ENCODE measurements at places on chromosomes 7 and 10.

GRCh38 chr7:13879143-13879542 lies 110.3 kb downstream of the ETV1 start:
- no peak for DNase-seq

DNA sequence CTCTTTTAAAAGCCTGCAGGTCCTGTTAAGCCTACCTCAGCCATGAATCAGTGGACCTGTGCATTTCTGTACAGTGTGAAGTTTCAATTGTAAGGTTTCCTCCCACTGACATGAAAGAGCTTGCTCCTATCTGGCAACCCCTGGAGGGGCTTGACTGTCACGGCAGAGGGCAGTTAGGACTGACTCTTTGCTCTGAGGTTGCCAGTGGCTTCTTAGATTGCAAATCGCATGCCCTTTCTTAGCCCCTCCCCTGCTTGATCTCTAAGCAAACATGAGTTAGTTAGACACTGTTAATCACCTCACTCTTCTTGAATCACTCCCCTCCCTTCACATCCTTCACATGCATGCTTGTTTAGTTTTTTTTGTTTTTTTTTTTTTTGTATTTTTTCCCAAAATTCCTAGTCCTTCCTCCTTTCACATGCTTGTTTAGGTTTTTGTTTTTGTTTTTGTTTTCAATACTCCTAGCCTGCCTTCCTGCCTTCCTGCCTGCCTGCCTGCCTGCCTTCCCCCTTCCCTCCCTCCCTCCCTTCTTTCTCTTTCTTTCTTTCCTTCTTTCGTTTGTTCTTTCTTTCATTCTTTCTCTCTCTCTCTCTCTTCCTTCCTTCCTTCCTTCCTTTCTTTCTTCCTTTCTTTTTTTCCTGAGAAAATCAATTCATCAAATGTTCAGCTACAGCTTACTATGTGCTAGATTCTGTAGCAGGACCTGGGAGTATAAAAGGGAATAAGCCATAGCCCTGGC lies 6.0 kb upstream of the HIPK2 start:
- DNase-seq: no peak

DNA sequence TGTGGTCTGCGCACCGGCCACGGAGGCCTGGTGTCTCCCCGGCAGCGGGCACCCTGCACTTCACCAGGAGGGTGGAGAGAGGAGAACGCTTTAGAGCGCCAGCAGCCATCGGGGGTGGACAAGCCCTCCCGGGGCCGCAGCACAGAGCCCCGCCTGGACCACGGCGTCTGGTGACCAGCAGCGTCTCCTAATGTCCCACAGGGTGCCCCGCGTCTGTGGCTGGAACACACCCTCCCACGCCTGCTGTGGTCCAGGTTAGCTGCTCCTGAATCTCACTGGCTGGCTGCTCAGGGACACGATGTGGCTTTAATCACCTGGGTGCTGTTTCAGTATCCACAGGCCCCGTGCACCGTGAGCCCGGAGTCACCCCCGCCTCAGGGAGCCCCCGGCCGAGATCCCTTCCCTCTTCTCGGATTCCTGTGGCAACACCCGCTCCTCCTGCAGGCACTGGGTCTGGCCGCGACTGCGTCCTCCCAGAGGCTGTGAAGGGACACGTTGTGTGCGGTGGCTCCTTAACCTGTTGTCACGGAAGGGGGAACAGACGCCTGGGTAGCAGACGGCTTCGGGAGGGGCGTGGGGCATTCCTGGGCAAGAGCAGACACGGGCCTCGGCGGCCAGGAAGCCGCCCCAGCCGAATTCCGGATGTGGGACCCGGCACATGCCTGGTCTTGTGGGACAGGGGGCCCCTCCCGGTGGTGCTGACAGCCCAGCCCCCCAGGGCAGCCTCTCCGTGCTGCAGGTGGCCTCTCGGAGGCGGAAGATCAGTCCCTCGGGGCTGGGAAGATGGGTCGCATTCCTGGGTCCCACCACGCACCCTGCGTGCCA lies 78.9 kb downstream of the FOXL3 start:
- no peak for DNase-seq

DNA sequence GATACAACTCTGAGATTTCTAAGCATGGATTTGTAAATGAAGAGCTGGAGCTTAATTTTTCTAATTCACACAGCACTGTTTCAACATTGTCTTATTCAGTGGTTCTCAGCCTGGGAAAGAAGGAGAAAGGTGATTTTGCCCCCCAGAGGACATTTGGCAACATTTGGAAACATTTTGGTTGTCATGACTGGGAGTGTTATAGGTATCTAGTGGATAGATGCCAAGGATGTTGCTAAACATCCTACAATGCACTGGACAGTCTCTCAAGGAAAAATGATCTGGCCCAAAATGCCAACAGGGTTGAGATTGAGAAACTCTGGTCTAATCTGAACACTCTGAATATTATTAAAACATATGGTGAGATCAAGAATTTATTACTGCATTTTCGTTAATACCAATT lies 3.8 kb upstream of the CAV2 start:
- DNase-seq: no peak

DNA sequence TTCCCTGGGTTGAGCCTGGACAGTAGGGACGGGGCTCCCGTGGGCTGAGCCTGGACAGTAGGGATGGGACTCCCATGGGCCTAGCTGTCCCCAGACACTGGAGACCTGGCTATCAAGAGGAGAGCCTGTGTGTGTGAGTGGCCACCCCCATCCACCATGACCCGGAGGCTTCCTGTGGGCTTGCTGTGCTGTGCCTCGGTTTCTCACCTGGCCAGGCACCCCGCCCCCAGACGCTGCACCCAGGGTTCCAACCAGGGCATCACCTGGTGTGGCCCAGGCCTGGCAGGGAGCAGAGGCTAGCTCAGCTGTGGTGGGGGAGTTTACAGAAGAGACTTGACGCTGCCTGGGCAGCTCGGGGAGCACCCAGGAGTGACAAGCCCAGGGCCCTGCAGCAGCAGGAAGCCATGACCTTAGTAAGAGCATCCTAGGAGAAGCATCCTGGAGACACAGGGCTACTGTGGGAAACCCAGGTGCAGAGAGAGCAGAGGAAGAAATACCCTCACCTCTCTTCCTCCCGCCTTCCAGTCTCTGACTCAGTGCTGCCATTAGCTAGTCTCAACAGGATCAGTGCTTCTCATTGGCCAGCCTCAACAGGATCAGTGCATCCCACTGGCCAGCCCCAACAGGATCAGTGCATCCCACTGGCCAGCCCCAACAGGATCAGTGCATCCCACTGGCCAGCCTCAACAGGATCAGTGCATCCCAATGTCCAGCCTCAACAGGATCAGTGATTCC lies 61.0 kb downstream of the PDGFA start:
- DNase-seq: no peak

GRCh38 chr7:32569388-32570289 lies 74.3 kb downstream of the AVL9 start:
- no peak for DNase-seq

- no peak for DNase-seq
Observed at GRCh38 chr10:4545062-4545461, 280.9 kb upstream of the AKR1E2 start.

Data from CD4-positive, alpha-beta T cell treated with Interleukin-21 for 1 hour (primary cell).